ENCODE measurements at places on chromosomes 4 and X.

DNA sequence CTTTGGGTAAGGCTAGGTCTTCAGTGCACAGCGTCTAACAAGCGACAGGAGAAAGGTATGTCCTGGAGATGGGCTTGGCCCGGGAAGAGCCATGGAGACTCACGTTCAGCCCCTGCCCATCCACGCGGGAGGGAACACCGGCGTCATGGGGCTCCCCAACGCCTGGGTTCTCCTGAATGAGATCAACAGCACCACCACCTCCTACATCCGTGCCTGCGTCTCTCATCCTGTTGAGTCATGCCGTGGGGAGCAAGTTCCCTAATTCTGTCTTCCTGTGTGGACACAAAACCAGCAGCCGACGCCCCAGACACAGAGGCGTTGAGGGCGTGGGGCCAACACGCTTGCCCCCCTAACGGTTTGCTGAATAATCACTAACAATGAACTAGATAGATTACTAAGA lies 20.1 kb upstream of the IL3RA start:
- DNase-seq, result no peak

DNA sequence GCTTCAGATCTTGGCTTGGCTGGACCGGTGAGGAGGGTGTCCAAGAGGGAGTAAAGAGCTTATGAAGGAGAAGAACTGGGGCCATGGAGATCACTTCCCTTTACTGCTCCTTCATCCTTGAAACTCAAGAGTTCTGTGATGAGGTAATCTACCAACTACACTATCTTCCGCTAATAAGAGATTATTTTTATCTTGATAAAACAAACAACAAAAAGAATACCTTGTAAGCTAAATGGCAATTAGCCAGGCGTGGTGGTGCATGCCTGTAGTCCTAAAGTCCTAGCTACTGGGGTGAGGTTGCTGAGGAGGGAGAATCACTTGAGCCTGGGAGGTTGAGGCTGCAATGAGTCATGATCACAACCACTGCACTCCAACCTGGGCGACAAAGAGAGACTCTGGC lies 47.4 kb downstream of the HAUS3 start:
- DNase-seq, result no peak

- no peak for DNase-seq
Measured at GRCh38 chr4:77635876-77636275, 30.3 kb downstream of the CXCL13 start.

GRCh38 chrX:110373310-110373709 lies 14.7 kb downstream of the RTL9 start:
- DNase-seq, result no peak

GRCh38 chrX:41561045-41561444 lies 113.9 kb downstream of the NYX start:
- no peak for DNase-seq

DNA sequence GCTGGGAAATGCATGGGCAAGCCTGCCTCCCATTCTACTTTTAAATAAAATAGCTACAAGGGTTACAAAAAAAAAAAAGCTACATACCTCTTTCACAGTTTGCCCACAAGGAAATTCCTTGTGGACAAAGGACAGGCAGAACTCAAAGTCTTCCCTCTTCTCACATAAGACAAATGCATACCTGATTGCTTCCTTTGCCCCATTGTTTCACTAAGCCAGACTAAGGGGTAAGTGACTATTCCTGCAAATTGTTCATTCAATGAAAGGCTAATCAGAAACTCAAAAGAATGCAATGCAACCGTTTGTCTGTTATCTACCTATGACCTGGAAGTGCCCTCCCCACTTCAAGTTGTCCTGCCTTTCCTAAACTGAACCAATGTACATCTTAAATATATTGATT lies 780.6 kb downstream of the FAM133A start:
- no peak for DNase-seq

- no peak for DNase-seq
Measured at GRCh38 chrX:44068043-44068442, 94.9 kb upstream of the NDP start.

DNA sequence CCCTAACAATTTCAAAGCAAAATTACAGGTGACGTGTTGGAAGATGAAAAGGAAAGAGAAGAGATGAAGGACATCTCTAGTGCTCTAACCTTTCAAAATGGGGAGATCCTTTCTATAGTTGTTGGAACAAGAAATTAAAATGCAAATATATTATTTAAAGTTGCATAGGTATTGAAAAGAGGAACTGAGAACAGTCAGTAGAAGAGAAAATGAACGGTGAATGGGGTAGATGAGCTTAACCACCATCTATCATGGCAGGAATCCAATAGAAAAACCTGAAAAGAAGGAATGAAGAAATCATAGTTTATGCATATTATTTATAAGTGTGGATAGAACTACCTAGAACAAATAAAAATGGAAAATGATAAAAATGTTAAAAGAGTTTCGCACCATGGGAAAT lies 42.0 kb downstream of the ANXA5 start:
- DNase-seq, result no peak
